Umbilical cord (tissue), 2 donors: ENCODE measurements at places on chromosomes 3 and 15.
A peak's percentile ranks its signal among the peaks of the same experiment; 100 is the strongest.

DNA sequence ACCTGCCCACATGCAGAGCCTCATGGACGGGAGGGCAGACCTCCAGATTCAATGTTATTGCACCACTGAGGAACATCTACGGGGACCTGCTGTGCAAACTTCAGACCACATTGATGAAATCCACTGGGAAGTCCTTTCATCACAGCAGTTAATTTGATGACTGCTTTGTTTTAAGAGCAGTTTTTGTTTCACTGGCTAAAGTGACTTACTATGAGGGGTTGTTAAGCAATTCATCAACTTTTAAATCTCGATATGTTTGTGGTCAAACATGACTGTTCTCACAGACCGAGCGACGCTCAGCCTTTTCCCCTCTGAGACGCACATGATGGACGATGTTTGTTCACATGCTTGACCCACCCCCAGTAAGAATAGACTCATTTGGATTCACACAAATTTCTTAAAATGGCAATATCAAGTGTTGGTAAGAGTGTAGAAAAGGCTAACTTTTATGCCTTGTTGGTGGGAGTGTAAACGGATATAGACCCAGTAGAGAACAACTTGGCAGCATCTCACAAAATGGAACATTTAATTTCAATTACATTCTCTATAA, 35.9 kb upstream of the IREB2 start:
- DNase-seq = no peak

GRCh38 chr3:193499801-193500485, 54.8 kb downstream of the ATP13A4 start:
- peak; percentile 29 for DNase-seq

GRCh38 chr15:50275091-50275490, 9.6 kb upstream of the HDC start:
- no peak for DNase-seq

GRCh38 chr3:143443851-143444331, 324.3 kb downstream of the CHST2 start:
- peak; percentile 53 for DNase-seq

DNA sequence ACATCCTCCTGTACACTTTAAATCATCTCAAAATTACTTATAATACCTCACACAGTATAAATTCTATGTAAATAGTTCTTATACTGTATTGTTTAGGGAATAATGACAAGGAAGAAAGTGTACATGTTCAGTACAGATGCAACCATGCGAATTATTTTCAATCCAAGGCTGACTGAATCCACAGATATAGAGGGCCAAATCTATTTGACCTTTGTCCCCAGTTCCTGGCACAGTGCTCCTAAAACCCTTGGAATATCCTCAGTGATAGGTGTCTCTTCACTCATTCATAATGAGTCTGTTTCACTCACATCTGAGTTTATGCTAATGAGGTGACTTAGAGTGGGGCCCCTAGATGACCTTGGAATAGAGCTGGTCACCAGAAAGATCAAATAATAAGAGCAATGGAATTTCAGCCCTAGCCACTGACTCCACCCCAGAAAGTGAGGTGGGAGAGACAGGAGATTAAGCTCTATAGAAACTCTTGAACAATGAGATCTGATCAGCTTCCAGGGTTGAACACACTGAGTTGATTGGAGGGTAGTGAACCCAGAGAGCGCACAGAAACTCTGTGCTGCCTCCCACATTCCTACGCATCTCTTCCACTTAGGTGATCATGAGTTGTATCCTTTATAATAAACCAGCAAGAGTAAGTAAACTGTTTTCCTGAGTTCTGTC, 65.3 kb downstream of the ADAM10 start:
- DNase-seq = no peak

DNA sequence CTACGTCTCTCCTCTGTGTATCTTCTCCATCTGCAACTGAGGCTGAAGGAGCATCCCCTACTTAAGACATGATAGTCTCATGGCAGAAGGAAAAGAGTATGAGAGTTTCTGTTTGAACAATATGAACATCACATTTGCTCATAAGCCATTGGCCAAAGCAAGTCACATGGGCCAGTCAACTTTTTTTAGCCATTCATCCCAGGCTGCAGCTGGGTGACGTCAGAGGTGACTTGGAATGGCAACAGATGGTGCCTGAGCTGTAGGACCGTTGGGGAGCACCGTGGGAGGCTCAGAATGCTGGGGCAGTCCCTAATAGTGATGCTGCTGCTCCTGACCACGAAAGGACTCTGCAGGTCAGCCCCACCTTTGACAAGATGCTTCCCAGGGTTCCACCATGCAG, 58.7 kb downstream of the CRTC3 start:
- no peak for DNase-seq

- DNase-seq = no peak
These were observed 336.4 kb upstream of the SATB1 start for GRCh38 chr3:18761530-18761929.

DNA sequence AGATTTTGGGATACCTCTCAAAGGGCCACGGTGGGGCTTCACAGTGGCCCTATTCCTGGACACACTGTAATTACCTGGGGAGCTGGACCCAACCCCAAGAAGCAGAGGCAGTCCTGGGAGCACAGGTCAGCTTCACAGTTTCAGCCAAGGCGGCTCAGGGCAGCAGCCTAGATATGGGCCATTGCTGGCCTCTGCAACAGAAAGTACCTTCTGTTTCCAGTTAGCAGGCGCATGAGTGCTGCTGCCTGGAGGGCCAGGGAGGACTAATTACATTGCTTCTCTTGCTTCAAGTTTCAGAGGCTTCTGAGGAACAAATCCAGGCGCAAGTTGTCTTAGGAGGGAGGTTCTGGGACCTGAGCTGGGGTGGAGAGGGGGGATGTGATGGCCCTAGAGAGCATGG, 13.5 kb upstream of the DUSP7 start:
- DNase-seq = no peak

DNA sequence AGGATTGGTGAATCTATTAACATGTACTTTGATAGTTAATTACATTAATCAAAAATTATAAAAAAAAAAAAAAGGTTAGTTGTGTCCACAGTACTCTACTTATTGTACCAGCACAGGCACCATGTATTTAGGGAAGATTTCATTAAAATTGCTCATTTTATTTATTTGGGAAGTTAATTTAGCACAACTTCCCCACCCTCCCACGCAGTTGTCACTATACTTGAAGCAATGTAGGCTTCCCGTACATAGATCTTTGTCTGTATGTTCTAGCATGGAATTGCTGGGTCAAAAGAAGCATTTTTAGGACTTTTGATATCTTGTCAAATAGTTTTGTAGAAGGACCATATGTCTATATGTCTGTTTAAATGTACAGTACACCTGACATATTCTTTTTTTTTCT, 4.4 kb downstream of the GPR27 start:
- no peak for DNase-seq

GRCh38 chr3:127072971-127073783, 90.3 kb downstream of the PLXNA1 start:
- DNase-seq = no peak

DNA sequence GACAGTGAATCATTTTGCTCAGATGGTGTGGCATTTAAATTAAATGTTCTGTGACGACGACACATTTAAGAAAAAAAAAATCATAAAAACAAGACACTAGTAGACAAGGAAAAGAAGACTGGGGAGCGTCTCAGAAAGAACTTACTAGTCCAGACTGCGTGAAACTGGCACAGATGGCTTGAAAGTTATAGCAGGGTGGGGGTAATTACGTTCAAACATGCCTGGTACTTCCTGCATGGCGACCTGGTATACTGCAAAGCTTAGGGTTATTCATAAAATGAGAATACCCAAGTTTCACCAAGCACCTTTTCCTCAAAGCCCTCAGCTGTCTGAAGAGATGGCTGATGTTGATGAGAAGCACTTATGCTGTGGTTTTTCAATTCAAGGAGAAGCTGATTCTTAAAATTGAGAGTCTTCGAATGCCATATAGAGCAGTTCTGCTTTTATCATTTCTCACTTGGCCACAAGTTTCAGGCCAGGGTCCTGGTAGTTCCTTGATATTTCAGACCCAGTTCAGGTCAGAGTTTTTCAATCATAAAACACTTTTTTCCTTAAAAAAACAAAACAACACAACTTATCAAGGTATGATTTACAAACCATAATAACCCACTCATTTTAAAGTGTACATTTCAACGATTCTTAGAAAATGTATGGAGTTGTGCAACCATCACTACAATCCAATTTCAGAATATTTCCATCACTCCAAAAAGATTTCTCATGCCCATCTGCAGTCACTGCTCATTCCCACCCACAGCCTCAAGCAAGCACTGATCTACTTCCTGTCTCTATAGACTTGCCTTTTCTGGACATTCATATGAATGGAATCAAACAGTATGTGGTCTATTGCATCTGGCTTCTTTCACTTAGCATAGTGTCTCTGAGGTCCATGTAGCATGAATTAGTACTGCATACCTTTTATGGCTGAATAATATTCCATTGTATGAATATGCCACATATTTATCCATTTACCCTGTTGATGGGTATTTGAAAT, 24.7 kb downstream of the PCOLCE2 start:
- DNase-seq = no peak

- peak; percentile 20 for DNase-seq
These were observed 105.1 kb downstream of the ARPP21 start for GRCh38 chr3:35744419-35744818.

GRCh38 chr3:10011631-10012030, 14.6 kb upstream of the FANCD2 start:
- no peak for DNase-seq

DNA sequence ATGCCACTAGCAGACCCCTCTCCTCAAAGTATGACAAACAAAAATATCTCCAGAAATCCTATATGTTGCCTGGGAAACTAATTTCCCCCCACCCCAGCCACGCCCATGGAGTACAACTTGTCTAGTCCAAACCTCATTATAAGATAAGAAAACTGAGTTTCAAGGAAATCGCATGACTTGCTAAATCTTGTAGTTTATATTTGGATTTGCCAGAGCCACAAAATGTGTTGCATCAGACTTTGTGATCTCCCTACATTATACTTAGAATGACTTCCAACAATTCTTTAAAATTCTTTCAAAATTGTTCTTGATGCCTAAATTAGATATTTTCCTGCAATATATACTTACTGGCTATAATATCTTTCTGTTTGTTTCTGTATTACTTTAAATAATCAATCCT, 1034.4 kb downstream of the IGSF11 start:
- DNase-seq = peak; percentile 16

- DNase-seq = no peak
These were observed 6.9 kb upstream of the MEX3B start for GRCh38 chr15:82052751-82053150.

DNA sequence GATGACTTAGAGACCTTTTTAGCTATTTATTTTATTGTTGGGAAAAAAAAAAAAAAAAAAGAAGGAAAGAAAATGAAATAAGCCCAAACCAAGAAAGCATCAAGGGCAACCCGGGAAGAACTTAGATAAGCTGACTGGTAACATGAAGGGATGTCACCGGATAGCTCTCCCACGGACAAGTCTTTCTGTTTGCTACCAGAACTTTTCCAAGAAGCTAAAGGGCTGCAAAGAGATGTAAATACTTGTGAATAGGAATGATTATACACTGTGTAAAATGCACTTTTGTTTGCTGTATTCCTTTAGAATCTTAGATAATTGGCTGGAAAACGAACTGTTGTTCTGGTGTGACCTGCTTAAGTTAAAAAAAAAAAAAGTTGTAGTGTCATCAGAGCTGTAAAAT, 2.8 kb downstream of the FOXB1 start:
- no peak for DNase-seq

- no peak for DNase-seq
These were observed 63.6 kb downstream of the MOBP start for GRCh38 chr3:39531066-39531465.

DNA sequence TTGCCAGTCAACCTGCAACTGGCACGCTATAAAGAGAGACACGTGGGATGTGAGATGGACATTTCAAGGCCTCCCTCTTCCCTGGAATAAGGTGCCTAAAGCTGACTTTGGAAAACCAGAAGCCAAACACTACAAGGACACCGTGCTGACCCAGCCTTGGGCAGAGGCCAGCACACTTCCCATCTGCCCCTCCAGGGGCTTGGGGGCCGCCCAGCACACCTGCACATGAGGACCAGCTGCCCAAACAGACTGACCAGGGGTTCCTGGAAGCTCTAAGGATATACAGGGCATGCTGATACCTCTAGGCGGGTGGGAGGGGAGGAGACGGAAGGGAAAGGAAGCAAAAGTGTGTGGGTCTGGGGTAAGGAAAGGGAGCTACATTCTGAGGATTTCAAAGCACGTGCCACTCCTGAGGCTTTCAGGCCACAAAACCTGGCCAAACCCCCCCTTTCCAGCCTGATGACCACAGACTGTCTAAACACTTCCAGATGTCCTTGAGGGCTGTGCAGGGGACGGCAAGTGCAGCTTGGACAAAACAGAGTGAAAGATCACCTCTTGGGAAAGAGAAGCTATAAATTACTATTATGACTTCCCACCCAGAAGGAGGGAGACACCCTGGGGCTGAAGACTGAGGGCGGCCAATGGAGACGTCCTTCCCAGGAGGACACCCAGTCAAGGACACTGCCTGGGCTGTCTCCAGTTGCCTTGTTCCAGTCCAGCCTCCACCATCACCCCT, 57.9 kb downstream of the ADCY5 start:
- DNase-seq = no peak

- no peak for DNase-seq
These were observed 341.8 kb upstream of the TBL1XR1 start for GRCh38 chr3:177538750-177539730.

GRCh38 chr3:58680879-58681525, 14.4 kb upstream of the FAM3D start:
- no peak for DNase-seq

GRCh38 chr3:70824773-70825172, 512.3 kb upstream of the MDFIC2 start:
- peak; percentile 2 for DNase-seq

DNA sequence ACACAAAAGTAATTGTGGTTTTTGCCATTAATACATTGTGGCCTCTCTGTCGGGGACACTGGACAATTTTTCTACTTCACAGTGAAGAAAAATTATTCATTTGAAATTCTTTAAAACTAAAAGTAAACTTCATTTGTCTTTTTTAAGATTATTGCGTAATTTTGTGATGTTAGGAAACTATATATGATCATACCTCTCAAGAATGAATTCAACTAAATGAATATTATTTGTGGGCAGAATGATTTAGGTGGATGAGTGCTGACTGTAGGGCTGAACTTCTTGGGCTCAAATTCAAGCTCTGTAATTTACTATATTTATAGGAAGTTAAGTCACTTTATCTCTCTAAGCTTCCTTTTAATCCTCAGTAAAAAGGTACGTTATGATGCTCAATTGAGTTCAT, 441.2 kb downstream of the ROBO1 start:
- no peak for DNase-seq

- DNase-seq = no peak
These were observed 479.9 kb downstream of the MAGI1 start for GRCh38 chr3:65558826-65559225.

GRCh38 chr3:64267721-64268604, 42.7 kb upstream of the PRICKLE2 start:
- DNase-seq = peak; percentile 75

DNA sequence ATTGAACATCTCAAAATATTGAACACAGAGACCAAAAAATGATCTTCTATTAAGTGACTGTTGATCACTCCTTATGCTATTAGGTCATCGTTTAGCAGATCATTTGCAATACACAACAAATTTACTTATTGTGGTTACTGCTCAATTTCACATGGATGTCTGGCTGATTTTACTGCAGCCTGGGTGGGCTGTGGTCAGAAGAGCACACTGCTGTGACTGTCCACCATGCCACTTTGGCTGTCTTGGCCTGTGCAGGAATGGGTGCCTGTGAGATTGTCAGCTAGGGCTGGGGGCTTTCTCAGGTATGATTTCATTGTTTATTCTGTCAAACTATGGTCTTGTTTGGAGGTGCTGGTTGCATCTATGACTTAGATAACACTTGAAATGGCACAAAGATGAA, 80.1 kb upstream of the LRTM1 start:
- no peak for DNase-seq

GRCh38 chr3:133475245-133476010, 75.6 kb downstream of the BFSP2 start:
- DNase-seq = no peak
